CD4-positive, alpha-beta T cell treated with Interleukin-6 at 100 ng/mL for 8 hours (primary cell): ENCODE measurements at places on chromosomes 11 and 22.

DNA sequence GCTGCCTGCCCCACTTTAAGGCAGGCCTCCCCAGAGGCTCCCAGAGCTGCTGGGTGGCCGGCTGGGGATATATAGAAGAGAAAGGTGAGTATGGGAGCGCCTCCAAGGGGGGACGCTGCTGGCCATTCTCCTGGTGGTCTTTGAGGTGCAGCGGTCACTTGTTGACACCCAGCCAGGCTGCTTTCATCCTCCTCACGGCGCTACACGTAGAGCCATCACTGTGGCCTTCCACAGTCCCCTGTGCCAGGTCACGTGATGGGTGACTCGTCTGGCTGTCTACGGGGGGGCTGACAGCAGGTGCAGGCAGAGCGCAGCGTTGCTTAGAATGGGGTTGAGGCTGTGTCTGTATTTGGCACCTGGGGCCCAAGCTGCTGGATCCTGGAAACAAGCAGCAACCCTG lies 1.9 kb downstream of the ACR start:
- DNase-seq: no peak

GRCh38 chr11:132685174-132685611 lies 847.1 kb downstream of the OPCML start:
- DNase-seq: no peak

- DNase-seq: no peak
These were observed 204.3 kb downstream of the TENM4 start for GRCh38 chr11:79236541-79236971.

DNA sequence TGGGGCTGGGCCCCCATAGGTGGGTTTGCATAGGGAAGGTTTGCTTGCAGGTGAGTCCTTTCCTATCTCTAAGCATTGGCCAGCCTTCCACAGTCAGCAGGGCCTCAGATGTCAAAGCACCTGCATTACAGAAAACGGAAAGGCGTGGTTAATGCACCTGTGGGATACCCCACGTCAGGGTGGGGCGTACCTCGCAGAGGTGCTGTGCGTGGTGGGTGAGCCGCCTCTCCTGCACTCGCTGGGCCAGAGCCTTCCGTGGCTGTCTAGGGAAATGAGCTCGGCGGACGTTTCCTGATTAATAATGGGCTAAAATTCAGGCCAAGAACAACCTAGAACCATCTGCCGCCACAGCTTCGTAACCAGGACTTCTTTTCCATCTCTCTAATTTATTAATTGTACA lies 32.3 kb downstream of the ST14 start:
- DNase-seq: no peak

DNA sequence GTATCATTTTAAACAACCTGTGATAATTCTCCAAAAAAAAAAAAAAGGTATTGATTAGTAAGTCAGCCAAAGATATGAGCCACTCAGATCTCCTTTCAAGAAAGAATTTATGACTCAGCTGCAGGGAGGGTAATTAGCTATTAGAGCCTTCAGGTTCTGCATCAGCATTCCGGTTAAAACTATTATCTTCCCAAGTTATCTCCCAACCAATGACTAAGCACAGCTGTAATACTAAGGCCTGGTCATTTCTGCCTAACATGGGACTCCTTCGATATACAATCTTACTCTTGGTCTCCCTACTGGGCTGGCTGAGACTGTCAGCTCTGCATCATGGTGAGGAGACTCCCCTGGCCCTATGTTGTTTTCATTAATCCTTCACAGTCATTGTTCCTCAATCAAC lies 60.4 kb downstream of the SBF2 start:
- no peak for DNase-seq

DNA sequence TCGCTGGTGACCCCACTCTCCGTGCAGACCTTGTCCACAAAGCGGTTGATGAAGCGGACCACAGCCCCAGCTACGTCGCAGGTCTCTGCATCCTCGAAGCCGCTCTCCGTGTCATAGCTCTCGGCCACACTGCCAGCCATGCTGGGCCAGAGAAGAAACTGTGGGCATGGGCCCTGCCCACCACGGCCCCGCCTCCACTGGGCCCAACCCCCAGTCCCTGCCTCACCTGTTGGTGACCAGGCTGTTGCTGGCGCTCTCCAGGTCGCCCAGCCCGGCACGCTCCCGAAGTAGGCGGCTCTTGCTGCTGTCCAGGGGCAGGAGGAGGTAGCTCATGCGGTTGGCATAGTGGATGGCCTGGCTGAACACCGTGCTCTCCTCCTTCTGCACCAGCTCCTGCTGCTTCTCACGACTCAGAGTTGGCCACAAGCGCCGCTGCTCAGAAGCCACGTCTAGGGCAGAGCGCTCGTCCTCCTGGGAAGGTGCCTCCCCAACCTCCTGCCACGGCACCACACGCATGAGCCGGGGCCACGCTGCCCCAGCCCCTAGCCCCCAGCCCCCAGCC lies 12.8 kb downstream of the SBF1 start:
- no peak for DNase-seq

GRCh38 chr11:133919330-133920108 lies 37.2 kb downstream of the IGSF9B start:
- DNase-seq: no peak

DNA sequence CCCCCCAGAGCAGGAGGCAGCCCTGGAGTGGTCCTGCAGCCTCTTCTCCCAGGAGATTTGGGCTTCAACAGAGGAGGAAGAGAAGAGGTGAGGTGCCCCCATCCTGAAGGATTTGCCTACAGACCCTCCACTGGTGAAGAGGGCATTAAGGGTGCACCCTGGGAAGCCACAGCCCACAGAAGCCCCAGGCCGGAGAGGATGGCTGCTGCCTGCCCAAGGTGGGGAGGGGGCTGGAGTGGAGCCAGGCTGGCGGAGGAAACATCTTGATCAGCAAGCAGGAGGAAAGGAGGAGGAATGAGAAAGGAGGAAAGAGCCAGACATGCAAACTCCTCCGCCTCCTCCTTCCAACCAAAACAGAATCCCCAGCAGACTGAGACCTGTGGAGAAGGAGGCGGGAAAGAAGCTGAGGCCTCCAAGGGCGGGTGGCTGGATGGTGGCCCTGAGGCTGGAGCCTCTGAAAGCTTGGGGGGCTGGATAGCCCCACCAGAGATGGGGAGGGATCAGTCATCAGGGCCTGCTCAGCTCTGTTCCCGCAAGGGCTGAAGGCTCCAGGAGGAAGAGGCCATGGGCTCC lies 31.3 kb downstream of the ARRB1 start:
- no peak for DNase-seq

DNA sequence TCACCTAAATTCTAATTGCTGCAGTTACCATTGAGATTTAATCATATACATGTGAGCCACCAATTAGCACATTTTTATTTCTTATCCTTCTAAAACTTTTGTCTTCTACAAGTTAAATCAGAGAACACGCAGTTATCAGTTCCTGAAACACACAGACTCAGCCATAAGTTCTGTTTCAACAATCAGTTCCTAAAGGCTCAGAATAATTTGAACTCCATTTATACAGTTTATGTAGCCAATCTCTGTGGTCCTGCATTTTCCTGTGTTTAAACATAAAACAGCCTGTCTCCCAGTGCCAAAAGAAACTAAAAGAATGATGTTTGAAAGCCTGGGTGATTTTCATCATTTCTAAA lies 2.9 kb downstream of the PLAAT3 start:
- no peak for DNase-seq

GRCh38 chr11:20771681-20772080 lies 102.3 kb downstream of the NELL1 start:
- DNase-seq: no peak

DNA sequence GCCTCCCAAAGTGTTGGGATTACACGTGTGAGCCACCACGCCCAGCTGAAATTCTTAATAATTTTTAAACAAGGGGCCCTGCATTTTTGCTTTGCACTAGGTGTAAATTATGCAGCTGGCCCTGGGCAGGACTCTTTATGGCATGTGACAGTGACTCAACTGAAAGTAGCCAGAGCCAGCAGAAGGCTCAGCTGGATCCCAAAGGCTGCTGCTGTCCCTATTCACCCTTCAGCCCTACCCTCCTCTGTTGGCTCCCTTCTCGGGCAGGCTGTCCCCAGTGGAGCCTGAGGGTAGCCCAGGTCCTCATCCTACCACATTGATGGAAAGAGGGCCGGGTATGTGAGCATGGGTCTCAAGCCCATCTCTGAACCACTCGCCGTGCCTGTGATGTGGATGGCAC lies 45.6 kb downstream of the CD82 start:
- DNase-seq: no peak

DNA sequence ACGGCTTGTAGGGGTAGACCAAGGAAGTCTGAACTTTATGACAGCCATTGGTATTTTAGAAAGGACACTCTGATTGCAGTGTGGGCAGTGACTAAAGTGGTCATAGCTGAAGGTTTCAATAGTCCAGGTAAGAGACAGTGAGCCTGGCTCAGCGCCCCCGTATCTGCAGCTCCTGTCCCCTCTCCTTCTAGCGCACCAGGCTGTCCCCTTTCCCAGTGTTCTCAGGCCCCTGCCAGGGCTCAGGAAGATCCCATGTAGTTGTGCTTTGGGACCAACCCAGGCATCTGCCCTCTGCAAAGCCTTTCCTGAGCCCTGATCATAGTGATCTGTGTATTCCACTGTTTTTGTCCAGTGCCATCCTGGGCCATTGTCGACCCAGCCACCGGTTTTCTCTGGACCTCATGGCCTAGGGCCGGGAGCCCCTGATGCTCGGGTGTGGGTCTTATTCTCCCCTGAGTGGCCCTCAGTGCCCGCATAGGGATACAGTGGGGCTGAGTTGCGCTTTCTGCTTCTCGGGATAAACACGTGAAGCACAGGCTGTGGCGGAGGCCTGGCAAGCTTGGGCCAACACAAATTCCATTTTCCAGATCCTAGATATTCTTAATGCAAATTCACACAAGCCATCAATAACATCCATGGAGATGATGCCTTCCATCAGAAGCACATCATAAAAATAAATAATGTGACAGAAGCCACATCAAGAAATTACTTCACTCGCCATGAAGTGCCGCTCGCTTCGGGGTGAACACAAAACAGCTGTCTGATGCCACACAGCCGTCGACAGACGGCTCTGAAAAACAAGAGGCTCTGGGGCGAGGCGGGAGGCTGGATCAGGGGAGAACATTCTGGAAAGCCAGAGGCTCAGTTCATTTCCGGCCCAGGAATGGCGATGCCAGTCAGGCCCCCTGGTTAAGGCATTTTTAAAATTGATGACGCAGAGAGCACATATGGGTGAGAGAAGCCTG lies 805.0 kb downstream of the TBC1D22A start:
- DNase-seq: no peak

GRCh38 chr11:76206327-76207081 lies at the start of gene WNT11:
TSS of gene WNT11 (minus strand) at chr11:76206502. CDS start at chr11:76206407, 95 bp downstream.
- no peak for DNase-seq

DNA sequence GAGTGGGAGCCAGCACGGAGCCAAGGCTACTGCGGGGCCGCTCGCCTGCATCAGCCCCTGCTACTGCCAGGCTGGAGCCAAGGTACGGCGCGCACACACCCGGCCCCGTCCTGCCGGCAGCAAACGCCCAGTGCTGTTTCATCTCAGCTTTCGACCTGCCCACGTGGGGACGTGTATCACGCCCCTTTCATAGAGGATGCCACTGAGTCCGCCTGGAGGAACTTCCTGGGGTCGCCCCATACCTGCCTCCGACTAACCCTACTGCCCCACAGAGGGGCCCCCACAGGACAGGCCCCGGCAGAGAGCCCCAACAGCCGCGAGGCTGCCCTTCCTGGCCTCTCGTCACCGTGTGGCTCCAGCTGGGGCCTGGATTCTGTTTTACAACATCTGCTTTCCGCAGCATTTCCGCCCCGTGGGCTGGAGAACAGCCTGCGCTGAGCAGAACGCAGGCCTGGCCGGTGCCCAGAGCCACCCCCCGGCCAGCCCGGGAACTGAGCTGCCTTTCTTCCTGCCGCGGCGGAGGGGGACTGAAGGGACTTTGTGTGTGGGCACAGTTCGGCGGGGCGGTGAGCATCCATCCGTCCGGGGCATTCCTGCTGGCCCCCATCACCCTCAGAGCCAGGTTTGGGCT lies 22.9 kb upstream of the ARHGAP8 start:
- no peak for DNase-seq

DNA sequence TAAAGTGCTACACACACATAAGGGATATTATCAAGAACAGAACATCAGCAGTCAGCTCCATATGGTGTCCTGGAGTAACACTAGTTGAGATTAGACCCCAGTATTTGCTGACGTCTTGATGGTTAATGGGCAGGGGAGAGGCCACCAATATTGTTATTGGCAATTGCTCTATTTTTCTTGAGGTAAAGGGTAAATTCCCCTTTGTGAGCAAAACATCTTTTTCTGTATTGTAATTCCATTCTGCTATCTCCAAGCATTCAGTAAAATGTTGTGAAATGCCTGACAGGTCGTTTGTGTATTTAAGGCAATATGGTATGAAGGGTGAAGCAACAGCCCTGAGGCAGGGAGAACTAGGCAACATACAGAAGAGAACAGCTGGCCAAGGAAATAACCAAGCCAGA lies 21.9 kb downstream of the PC start:
- no peak for DNase-seq

DNA sequence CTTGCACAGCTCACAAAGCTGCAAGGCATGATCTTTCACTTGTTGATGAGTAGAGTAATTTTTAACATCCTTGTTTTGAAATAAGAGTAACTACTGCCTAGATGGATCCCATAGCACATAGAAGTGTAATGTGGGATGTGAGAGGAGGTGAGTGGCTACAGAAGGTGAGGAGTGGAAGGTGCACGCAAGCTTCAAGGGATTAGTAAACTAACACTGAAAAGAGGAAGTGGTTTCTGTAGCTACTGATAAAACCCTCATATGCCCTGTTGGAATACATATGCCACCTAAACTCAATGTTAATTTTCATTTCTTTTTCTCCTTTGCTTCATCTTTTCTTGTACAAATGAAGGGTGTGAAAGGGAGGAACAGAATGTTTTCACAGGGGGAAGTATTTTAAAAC lies 22.0 kb upstream of the CTSC start:
- no peak for DNase-seq
